Thymus (tissue), 14 donors: ENCODE measurements at places on chromosomes 1 and 21. TPM values are rescaled to one million over a fixed set of nuclear protein-coding genes. Genes with fewer than 3 reads are reported as not detected.

The AUNIP gene
- 4.5 TPM for total RNA-seq

The LAMC2 gene
- 8.2 TPM for total RNA-seq

The SYDE2 gene
- total RNA-seq, result 1.3 TPM

The CHD1L gene
- total RNA-seq, result 40.2 TPM

The GUCA2A gene
- 0.57 TPM for total RNA-seq

The OR14K1 gene
- total RNA-seq, result not detected

The MR1 gene
- total RNA-seq, result 21.1 TPM

The AIRE gene
- 11.9 TPM for total RNA-seq

The PWP2 gene
- 2.2 TPM for total RNA-seq

The MROH7 gene
- 0.24 TPM for total RNA-seq

The FCRL5 gene
- total RNA-seq, result 0.80 TPM

The CYP4A11 gene
- total RNA-seq, result not detected

The OR2T33 gene
- total RNA-seq, result not detected
